GM12891 (cell line): ENCODE measurements at places on chromosomes 1 and 21.

GRCh38 chr1:51964309-51964696 lies 26.2 kb downstream of the RAB3B start:
- no peak for DNase-seq

DNA sequence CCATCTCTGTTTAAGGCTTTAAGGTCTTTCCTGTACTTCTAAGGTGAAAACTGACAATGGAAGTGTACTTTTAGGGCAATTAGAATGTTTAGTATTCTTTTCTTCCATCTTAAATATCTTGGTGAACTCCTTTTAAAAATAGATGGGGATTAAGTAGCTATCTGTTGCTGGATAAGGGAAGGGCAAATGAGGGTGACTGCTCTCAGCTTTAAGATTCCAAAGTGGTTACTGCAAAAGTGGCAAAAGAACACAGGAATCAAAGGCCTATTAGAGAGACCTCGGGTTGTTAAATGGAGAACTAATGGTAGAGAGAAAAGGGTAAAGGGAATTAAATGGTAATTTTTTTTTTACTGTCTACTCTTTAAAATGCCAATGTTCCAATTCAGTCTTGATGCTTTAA lies 774.1 kb upstream of the B3GALT2 start:
- DNase-seq, result no peak

- peak; percentile 85 for DNase-seq
Measured at GRCh38 chr1:1540090-1540817, at the start of gene TMEM240. TSS of gene TMEM240 (minus strand) at chr1:1540624. CDS start at chr1:1540346, 278 bp downstream.

- DNase-seq, result no peak
Measured at GRCh38 chr1:234427950-234428646, 50.9 kb downstream of the TARBP1 start.

DNA sequence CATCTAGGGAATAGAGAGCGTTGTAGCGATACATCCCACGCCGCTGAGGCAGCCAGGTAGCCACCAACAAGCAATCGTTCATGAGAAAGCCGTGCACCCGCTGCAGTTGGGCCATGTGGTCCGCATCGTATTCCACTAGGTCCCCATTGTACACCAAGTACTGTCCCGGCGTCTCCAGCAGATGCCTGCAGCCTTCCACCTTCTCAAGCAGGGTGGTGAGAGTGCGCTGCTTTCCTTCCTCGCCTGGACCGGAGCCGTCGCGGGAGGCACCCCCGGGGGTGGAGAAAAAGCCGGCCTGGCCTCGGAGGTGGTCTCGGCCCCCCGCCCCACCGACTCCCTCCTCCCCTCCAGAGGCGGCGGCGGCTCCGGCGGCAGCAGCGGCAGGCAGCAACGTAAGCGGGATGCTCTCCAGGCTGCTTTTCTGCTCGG lies 595 bp downstream of the EXOC8 start:
- DNase-seq, result no peak

- DNase-seq, result no peak
Measured at GRCh38 chr1:5140136-5140535, 485.7 kb downstream of the AJAP1 start.

DNA sequence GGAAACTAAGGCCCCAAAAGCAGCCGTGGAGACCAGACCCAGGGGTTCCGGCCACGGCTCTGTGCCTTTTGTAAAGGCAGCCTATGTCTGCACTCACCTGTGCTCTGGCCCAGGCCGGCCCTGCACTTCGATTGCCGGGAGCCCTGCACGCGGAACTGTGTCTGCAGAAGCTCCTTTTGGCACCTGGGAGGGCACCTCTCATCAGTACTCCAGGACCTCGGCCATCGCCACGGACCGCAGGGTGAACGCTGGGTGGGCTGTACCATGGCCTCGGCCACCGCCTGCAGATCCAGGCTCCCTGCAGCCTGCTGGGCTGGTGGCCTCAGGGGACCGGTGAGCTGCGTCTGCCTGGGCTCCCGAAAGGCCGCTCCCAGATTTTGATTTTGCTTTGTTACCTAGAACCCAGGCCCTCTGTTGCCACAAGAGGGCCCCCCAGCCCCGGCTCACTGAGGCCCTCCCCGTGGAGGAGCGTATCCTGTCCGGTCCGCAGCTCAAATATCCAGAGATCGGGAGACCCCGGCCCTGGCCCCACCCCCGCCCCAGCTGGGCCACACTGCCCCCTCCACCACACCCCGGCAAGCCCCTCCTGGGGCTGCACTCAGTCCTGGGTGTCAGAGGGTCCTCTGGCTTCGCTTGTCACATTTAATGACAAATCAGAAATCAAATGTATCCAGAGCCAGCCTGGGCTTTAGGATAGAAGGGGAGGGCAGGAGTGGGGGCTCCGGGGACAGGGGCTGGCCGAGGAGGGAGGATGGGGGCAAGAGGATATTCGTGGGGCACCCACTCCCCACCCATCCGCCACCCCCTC lies 60.2 kb upstream of the PDE9A start:
- peak; percentile 95 for DNase-seq

DNA sequence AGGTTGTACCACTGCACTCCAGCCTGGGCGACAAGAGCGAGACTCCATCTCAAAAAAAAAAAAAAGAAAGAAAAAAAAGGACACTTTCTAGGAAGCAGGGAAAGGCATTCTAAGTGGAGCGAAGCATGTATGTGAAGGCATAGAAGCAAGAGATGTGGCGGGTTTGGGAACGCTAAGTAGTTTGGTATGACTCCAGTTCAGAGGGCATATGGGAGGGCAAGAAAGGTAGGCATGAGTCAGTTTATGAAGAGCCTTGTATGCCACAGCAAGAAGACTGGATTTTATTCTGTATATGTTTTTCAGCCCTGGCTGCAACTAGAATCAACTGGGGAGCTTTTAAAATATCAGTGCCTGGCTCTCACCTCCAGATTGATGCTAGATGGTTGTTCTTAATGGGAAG lies 4.4 kb upstream of the ELOVL1 start:
- DNase-seq, result no peak

DNA sequence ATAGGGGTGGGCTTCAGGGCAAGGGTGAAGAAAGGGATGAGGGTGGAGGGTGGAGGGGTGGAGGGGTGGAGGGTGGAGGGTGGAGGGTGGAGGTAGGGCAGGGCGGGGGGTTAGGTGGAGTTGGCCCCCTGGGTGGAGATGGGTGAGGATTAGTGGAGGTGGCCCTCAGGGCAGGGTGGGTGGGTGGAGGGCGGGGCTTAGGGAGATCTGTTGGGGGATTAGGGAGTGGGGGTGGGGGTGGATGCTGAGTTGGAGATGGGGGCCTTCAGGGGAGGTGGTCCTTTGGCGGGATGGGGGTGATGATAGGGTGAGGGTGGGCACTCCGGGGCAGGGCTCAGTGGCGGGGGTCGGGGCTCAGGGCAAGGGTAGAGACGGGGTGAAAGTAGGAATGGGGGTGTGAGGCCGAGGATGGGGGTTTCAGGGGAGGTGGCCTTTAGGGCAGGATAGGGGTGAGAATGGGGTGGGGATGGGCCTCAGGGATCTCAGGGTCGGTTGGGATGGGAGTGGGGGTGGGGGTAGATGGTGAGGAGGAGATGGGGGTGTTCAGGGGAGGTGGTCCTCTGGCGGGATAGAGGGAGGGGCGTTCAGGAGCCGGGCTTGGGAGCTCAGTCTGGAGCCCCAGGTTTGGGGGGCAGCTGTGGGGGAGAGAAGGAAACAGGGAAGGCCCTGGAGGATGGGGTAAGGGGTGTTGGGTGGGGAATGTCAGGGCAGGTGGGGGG lies 800 bp upstream of the DNMT3L start:
- no peak for DNase-seq
